ENCODE measurements at places on chromosomes 2 and 18.

- DNase-seq = no peak
These were observed 29.8 kb downstream of the MGAT5 start for GRCh38 chr2:134283661-134284060.

DNA sequence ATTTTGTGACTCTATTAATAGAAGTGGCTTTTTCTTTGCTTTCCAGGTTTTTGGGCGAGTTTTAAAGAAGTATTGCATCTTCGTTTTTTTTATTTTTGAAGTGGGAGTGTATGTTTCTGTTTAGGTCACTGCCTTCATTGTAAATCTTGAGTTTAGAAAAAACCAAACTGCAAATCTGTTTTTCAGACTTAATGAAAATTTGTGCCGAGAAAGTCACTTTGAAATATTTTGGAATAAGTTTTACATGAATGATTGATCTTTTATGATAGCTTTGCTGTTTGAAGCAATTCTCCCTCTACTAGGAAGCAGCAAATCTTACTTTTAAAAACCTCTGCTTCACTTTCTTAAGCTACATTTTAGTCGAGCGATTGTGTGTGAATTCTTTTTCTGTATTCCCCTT, 2.2 kb downstream of the SMAD4 start:
- DNase-seq = no peak

GRCh38 chr2:76748581-76749296, 773.4 kb downstream of the LRRTM4 start:
- no peak for DNase-seq

GRCh38 chr2:7813541-7814292, 868.1 kb upstream of the ID2 start:
- no peak for DNase-seq

DNA sequence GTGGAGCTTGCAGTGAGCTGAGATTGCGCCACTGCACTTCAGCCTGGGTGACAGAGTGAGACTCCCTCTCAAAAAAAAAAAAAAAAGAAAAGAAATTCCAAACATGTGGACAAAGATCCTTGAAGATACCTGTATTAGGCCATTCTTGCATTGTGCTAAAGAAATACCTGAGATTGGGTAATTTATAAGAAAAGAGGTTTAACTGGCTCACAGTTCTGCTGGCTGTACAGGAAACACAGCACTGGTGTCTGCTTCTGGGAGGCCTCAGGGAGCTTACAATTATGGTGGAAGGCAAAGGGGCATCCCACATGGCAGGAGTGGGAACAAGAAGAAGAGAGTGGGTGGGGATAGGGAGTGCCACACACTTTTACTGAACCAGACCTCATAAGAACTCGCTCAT, 140.1 kb downstream of the SS18 start:
- no peak for DNase-seq

DNA sequence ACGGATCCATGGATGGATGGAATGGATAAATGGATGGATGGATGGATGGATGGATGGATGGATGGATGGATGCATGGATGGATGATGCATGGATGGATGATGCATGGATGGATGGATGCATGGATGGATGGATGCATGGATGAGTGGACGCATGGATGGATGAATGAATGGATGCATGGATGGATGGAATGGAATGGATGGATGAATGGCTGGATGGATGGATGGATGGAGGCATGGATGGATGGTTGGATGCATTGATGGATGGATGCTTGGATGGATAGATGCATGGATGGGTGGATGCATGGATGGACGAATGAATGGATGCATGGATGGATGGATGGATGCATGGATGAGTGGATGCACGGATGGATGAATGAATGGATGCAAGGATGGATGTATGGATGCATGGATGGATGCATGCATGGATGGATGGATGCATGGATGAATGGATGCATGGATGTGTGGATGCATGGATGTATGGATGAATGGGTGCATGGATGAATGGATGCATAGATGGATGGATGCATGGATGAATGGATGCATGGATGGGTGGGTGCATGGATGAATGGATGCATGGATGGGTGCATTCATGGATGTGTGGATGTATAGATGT, 209.2 kb downstream of the ALPK2 start:
- no peak for DNase-seq

DNA sequence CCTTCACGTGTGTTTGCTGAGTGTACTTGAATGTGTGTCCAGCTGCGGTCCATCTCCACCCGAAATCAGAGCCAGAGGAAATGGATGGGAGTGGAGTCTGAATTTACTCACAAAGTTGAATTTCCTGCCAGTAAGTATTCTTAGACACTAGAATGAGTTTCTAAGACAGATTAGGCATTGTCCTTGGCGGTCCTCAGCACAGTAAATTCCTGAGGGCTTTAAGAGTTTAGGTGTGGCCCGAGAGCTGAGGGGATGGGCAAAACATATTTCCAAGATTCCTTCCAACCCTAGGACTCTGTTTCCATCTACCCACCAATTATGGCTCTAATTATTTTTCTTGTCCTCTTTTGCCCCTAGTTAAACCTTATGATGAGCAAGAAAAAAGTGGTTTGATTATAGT, 90.3 kb upstream of the PHLPP1 start:
- no peak for DNase-seq

GRCh38 chr2:100571668-100572067, 8.9 kb downstream of the PDCL3 start:
- DNase-seq = no peak

GRCh38 chr2:239671916-239672849, 271.4 kb upstream of the HDAC4 start:
- DNase-seq = no peak

DNA sequence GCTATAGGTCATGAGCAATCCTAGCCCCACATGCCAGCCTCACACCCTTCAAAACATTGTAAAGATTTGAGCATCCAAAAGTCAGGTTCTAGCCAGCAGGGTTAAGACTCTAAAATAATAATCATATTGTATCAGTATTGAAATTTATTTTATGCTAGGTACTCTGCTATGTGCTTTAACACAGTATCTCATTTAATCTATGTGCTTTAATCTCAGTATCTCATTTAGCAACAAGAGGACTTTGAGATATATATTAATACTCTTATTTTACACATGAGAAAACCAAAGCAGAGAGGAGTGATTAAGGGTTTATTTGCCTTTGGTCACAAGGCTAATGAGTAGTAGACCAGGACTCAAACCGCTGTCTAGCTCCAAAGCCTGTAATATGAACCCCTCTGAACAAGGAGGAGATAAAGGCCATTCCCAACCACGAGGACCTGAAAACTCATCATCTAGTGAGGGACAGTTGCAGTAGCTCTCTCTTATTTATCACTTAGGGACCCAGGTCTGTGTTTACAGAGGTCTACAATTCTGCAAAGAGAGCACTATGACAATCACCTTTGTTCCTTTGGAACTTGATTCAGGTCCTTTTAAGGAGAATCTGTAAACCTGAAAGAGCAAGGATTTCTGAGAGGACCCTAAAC, 116.5 kb upstream of the SERTAD2 start:
- peak; percentile 45 for DNase-seq

GRCh38 chr2:109613081-109613921, 465 bp downstream of the SEPTIN10 start:
- peak; percentile 58 for DNase-seq

DNA sequence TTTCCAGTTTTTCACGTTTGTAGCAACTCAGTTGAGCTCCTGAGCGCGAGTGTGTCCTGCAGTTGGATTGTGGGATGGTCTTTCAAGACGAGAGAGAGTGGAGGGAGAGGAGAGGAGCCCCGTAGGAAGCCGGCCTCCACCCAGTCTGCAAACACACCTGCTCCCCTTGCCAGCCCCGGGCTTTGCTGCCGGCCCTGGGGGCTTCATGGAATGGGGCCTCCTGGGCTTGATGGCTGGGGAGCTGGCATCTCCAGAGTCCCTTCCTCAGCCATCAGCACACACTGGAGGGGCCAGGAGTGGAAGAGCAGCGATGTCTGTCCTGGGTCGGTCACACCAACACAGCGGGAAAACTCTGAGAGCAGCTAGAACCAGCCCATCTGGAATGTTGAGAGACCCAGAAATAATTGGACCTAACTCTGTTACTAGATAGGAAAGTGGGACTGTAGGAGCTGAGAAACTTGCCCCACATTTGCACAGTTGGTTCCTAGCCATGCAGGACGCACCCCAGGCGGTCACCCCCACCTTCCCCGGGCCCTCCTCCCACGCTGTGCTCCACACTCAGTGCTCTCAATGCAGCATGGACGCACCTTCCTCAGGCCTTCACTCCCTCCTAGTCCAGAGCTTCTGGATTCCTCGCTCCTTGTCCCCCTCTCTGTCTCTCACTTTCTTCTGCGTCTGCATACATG, 69.6 kb downstream of the PTGR3 start:
- no peak for DNase-seq

- no peak for DNase-seq
These were observed 573.5 kb upstream of the SETBP1 start for GRCh38 chr18:44107187-44107586.

GRCh38 chr18:26456070-26456491, 92.3 kb downstream of the KCTD1 start:
- DNase-seq = no peak

DNA sequence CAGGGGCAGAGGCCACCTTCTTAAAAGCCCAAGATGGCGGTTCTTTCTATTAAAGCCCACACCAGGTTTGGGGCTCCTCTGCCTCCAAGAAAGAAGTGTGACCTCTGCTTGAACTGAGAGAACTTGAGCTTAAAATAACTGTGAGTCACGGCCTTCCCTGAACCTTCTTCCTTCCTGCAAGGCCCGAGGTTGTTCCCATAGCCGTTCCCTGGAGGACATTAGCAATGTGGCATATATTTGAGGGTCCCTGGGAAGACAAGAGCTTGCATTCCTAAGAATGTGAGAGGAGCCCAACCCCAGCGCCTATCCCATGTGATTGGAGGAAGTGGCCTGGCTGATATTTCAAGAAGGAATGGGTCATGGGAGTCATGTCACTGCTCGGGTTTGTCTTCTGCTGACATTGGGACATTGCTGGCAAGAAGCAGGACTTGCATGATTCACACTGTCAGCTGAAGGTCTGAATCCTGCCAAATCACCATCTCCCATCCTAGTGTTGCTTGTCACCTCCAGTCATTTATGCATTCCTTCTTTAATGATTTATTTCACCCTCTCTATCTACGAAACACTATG, 168.1 kb downstream of the TRIB2 start:
- DNase-seq = peak; percentile 79

- DNase-seq = no peak
These were observed 320.4 kb downstream of the DLGAP1 start for GRCh38 chr18:4134700-4135099.

- peak; percentile 21 for DNase-seq
These were observed 896 bp downstream of the CACNB4 start for GRCh38 chr2:152097801-152098495.

DNA sequence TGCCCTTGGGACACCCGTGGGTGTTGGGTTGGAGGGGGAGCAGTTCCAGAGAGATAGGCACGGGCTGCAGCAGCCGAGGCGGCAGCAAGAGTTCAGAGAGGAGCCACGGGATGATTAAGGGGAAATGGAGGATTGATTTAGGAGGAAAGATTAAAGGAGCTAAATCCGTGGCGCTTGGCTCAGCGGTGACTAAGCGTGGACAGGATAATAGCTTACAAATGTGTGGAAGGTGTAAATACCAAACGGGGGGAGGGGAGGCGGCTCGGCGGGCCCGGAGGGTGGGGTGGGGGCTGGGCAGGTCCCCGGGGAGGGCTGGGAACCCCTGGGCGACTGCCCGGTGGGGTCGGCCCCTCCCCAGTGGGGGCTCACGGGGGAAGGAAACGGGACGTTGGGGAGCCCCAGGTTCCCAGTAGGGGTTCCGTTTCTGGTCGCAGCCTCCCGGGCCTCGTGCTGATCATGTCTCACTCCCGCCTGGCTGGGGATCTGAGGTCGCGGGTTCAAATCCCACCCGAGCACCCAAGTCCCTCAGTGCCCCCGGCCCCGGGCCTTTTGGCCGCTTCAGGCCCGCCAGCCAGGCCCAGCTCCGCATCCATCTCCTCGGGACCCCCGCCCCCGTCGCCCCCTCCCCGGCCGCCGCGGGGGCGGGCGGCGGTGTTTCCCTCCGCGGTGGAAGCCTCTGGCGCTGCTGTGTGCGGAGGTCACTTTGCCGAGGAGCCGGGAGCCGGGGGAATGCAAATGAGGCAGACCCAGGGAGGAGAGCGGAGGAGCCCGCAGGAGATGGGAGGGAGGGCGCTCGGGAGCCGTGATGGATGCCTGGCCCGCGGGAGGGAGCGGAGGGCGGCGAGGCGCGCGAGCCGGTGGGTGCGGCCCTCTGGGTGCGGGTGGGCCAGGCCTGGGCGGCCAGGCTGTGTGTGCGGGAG, 8.1 kb downstream of the ASIC4 start:
- peak; percentile 81 for DNase-seq

DNA sequence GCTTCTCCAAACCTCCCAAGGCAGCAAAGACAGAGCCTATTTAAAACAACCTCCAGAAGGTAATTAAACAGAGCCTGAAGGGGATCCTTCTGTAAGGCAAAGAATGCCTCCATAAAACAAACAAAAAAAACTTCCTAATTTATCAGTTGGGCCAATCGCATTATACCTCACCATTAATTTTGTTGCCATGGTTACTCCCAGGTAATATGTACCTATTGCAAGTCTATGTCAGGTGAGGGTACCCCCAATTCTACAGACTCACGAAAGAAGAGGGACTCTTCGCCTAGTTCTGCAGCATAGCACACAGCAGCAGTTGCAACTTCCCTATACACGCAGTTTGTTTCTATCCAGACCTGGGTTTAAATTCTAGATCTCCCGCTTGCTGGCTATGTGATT, 38.8 kb downstream of the SFXN5 start:
- DNase-seq = no peak

GRCh38 chr2:60499651-60500265, 53.7 kb downstream of the BCL11A start:
- DNase-seq = no peak

GRCh38 chr2:204293884-204294747, 251.2 kb upstream of the PARD3B start:
- no peak for DNase-seq

DNA sequence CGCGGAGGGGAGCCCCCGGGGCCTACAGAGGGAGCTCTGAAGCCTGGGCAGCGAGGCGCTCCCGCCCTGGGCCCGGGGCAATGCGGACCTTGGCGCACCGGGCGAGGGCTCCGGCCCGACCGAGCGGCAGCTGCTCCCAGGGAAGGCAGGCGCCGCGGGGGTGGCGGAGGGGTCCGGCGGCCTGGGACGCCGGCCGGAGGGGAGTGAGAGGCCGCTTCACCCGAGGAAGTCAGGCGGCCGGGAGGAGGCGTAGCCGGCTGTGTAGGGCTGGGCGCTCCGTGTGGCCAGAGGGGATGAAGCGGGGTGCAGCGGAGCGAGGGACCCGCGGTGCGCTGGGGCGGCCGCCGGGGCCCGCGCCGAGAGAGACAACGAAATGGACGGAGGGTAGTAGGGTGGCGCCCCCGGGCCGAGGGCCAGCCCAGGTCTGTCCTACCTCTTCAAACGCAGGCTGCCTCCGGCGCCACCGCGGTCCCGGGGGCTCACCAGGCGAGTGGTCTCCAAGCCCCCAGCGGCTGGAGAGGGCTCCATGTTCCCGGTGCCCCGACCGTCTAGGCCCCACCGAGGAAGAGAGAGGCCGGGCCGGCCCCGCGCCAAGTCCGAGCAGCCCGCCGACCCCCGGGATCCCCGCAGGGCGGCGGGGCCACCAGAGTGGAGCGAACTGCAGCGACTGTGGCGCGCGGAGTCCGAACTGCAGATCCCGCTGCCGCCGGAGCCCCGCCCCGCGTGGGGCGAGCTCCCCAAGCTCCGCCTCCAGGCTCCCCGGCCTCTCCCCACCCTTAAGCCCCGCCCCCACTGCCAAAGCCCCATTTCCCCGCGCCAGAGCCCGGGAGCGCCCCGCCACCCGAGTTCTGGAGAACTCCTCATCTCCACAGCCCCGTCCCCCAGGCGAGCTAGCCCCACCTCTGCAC, at the start of gene SLC30A3:
Gene SLC30A3 (minus strand): TSS at position 669 of the 908 bp plus-strand sequence. CDS start 141 bp downstream, at position 528.
- DNase-seq = peak; percentile 61

Data from Daoy (cell line).